Stimulated activated CD4-positive, alpha-beta T cell treated with anti-CD3 and anti-CD28 coated beads, Interleukin-2, amount 100 ng/mL, for 48 hours (primary cell): ENCODE measurements at places on chromosomes 13 and 19.
A peak's percentile ranks its signal among the peaks of the same experiment; 100 is the strongest.

DNA sequence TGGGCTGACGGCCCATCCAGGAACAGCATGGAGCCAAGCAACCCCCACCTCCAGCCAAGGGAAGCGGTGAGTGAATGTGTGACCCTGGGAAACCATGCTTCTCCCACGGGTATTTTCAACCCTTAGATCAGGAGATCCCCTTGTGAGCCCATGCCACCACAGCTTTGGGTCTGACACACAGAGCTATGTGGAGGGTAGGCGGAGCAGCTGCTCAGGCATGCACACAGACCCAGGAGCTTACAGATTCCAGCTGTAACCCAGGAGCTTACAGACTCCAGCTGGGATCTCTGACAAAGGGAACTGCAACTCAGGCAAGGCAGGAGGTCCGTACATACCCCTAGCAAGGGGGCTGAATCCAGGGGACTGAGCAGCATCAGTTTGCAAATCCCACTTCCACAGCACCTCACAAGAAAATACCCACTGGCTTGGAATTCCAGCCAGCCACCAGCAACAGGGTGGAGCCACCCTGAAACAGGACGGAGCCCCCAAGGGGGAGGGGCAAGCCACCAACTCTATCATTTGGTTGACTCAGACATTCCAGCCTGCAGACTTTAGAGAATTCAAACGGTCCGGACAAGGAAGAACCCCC is 40.8 kb upstream of the RFXAP start:
- no peak for DNase-seq

GRCh38 chr13:66559093-66559492 is 671.0 kb downstream of the PCDH9 start:
- no peak for DNase-seq

DNA sequence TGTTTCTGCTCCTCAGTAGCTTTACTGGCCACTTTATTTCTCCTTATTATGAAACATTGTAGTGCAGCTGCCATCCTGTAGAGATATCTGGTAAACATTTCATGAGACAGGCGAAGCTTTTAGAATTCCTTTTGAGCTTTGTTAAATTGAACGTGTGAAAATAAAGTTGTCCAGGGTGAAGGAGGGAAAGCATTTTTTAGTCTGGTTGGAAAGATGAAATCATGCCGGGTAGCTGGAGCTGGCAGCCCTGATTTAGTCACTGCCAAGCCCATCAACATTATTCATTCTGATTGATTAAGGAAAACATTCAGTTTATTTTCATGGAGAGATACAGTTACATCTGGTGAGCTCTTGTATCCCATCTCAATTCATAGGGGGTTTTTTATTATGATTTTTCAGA is 326.2 kb upstream of the GPC6 start:
- no peak for DNase-seq

DNA sequence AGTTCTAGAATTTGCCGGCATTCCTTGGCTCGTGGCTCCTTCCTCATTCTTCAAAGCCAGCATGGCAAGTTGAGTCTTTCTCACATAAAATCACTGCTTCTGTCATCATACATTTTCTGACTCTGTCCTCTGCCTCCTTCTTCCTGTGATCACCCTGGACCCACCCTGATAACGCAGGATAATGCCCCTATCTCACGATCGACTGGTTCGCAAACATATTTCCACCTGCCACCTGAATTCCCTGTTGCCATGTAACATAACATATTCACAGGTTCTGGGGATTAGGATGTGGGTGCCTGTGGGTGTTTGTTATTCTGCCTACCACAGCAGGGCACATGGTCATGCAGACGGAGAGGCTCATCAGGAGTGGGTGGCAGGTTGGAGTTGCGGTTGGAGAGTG is 177.7 kb downstream of the NHLRC3 start:
- no peak for DNase-seq

DNA sequence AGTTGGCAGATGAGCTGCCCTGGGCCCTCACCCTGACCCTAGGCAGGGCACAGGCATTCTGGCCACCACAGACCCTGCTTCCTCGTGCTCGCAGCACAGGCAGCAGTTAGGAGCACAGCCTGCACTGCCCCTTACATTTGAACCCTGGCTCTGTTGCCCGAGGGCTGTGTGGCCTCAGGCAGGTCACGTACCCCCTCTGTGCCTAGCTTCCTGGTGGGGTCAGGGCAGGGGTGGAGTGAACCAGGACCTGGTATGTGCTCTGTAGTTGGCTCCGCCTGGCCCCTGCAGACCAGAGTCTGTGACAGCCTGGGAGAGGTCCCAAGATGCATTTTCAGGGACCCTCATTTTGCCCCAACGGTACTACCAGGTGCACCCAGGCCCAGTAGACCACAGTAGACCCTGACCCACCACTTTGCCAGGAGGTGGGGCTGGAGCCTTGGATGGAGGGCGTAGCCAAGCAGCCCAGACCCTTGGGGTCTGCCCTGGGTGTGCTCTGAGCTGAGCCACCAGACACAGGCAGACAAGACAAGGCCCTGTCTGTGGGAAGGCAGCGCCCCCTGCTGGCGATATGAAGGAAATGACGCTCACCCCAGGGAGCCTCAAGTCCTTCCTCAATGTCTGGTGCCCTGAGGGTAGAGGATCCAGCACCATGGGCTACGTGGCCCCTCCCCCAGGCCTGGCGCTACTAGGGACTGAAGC is 9.1 kb downstream of the LYL1 start:
- peak; percentile 70 for DNase-seq

- no peak for DNase-seq
These were observed 93.8 kb upstream of the FGF14 start for GRCh38 chr13:102495663-102496062.

- DNase-seq: no peak
These were observed 236.5 kb downstream of the DCLK1 start for GRCh38 chr13:35894636-35895035.
